Body of pancreas (tissue), 4 donors: ENCODE measurements at places on chromosomes 1 and 21. TPM values are rescaled to one million over a fixed set of nuclear protein-coding genes. Genes with fewer than 3 reads are reported as not detected.

The KLHL20 gene
- 14.3 TPM for total RNA-seq

- H3K4me3 ChIP-seq: no peak overlapping the region
- DNase-seq: no peak
- H3K36me3 ChIP-seq: no peaks in the 10 kb centered on the region
- H3K27ac ChIP-seq: no peak overlapping the region
- no peaks in the 10 kb centered on the region for H3K27me3 ChIP-seq
These were observed 12.6 kb upstream of the GIPC2 start for GRCh38 chr1:78032996-78033796.

DNA sequence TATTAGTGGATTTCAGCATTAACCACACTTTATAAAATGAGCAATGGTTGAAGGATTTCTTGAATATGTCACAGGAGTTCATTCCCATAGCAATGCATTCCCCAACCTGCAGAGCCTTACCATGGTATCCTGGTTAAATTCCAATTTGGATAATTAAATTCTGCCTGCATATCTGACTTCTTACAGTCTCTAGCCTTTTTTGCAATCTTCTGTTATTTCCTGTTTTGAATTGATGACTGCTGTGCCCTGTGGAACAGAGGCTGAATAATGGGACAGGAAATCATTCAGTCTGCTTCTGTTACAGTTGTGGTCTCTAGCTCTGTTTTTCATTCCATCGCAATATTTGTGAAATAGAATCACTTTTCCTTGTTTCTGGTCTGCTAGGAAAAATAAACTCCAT is 1823.9 kb downstream of the PLA2G4A start:
- no peak overlapping the region for H3K4me3 ChIP-seq
- no peaks in the 10 kb centered on the region for H3K4me1 ChIP-seq
- no peaks in the 10 kb centered on the region for H3K27me3 ChIP-seq
- H3K27ac ChIP-seq: no peak overlapping the region

DNA sequence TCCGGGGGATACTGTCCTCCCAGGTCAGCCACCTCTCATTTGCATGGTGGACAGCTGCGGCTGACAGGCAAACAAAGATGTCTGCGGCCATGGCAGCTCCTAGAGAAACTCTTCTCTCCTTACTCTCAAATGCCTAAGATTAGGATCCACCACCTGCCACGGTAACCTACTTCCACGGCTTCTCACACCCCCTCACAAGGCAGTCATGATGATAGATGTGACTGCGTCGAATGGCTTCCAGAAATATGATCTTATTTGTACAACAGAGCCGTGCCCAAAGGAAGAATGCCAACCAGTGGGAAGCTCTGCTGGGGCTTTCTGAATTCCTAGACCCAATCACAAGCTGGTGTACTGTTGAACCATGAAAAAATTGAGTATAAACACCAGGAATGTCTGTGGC is 73.4 kb downstream of the BACE2 start:
- no peaks in the 10 kb centered on the region for H3K4me1 ChIP-seq
- H3K36me3 ChIP-seq: no peaks in the 10 kb centered on the region
- no peak for DNase-seq
- no peak overlapping the region for H3K27ac ChIP-seq

- no peaks in the 10 kb centered on the region for H3K36me3 ChIP-seq
- no peak overlapping the region for H3K27ac ChIP-seq
- H3K4me3 ChIP-seq: no peak overlapping the region
These were observed 92.4 kb downstream of the KCNJ15 start for GRCh38 chr21:38349111-38349746.

DNA sequence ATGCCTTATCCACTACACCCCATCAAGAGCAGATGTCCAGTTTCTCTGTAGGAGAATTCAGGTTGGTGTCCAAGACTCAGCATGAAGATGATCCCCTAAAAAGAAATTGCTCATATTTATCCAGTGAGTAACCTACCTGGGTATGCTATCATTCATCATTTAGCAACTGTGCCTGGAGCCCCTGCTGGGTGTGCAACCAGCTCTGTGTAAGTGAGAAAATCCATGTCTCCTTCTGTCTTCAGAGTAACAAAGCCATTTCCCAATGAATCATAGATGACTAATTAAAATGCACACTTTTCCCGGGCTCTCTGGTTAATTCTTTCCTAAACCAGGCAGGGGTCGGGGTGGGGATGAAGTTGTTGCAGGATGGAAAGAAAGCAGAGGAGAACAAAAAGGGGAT is 35.8 kb downstream of the OLFML3 start:
- H3K27me3 ChIP-seq: no peaks in the 10 kb centered on the region
- H3K4me1 ChIP-seq: no peaks in the 10 kb centered on the region
- H3K36me3 ChIP-seq: no peaks in the 10 kb centered on the region
- no peak overlapping the region for H3K4me3 ChIP-seq

- H3K27me3 ChIP-seq: no peaks in the 10 kb centered on the region
- H3K4me1 ChIP-seq: no peaks in the 10 kb centered on the region
- H3K36me3 ChIP-seq: no peaks in the 10 kb centered on the region
- no peak for DNase-seq
- H3K4me3 ChIP-seq: no peak overlapping the region
These were observed 92.4 kb upstream of the DPT start for GRCh38 chr1:168821434-168821833.

The CCDC17 gene
- total RNA-seq: 7.3 TPM

DNA sequence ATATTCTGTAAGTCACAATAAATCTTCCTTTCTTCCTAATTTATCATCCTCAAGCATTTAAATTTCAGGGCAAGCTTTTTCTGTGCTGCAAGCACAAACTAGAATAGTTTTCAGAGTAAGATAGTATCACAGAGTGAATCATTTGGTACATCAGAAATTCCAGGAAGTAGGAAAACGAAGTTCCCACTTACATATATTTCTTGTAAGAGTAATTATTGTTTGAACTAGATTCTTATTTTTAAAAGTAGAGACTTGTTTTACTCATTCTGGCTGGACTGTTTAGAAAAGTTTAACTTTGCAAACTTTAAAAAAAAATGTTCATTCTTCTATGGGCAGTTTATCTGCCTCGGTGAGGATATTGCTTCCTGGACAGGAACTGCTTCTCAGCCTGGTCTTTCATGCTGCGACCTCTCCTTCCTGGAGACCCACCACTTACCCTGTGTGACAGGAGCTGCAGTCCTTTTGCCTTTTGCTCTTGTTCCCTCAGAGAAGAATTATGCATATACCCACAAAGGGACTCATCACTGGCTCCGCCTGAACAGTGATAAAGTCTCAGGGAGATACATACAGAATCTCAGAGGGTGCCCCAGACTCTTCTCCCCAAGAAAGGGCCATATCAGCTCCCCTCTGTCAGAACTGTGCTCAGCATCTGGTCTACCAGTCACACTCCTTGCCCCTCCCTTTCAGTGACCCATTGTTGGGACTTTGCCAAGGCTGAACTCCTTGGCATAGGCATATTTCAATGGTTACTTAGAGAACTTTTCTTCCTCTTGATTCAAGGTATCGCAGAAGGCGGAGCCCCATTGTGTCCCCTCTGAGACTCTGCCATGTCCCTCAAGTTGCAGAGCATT is 102.7 kb upstream of the CD55 start:
- no peak overlapping the region for H3K4me3 ChIP-seq
- no peaks in the 10 kb centered on the region for H3K36me3 ChIP-seq

DNA sequence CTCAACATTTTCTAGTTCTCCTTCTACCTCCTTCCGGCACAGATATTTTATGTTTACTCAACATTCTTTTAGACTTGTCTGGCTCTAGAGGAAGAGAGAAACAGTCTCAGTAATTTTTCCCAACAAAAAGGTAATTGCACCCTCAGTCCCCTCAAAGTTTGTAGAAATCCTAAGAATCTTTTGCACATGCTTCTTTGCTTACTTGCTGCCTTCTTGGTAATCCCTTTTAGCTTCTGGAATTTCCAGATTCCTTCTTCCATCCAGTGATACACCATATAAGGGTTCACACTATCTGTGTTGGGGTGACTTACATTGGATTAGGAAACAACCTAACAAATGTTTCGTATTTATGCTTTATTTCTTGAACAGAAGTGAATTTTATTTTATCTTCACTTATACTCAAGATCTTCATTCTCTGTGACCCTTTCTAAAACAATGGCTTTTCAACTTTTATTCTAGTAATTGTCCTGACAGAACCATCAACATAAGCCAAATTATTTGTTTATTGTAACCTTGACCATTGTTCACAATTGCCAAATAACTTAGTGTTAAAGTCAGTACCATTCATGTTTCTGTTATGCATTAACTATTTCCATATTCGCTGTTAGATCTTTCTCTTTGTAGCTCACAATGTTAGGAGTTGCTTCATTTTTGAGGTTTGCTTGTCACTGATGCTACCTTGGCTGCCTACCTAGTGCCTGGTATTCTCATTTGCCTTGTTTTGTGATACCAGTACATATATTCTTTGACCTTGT is 238.1 kb downstream of the HMCN1 start:
- H3K36me3 ChIP-seq: no peaks in the 10 kb centered on the region
- DNase-seq: no peak
- H3K27me3 ChIP-seq: no peaks in the 10 kb centered on the region
- H3K27ac ChIP-seq: no peak overlapping the region

The INAVA gene
- total RNA-seq: 22.1 TPM

GRCh38 chr1:209387969-209388329 is 195.6 kb upstream of the CAMK1G start:
- H3K36me3 ChIP-seq: no peaks in the 10 kb centered on the region
- H3K27me3 ChIP-seq: no peaks in the 10 kb centered on the region
- no peak overlapping the region for H3K4me3 ChIP-seq
- DNase-seq: no peak

The KLF18 gene
- not detected for total RNA-seq

The TPRG1L gene
- total RNA-seq: 24.4 TPM

The KRTAP10-3 gene
- not detected for total RNA-seq

DNA sequence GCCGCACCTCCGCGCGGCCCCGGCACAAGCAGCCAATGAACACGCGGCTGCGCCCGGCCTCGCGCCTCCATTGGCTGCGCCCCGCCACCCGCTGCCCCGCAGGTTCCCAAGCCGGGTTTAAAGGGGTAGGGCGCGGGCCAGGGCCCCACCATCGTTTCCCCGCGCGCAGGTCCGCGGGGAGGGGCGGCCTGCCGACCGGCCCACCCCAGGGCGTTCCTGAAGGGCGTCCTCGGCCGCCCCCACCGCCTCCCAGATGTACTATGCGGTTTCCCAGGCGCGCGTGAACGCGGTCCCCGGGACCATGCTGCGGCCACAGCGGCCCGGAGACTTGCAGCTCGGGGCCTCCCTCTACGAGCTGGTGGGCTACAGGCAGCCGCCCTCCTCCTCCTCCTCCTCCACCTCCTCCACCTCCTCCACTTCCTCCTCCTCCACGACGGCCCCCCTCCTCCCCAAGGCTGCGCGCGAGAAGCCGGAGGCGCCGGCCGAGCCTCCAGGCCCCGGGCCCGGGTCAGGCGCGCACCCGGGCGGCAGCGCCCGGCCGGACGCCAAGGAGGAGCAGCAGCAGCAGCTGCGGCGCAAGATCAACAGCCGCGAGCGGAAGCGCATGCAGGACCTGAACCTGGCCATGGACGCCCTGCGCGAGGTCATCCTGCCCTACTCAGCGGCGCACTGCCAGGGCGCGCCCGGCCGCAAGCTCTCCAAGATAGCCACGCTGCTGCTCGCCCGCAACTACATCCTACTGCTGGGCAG is at the start of gene OLIG1:
TSS of gene OLIG1 (plus strand) at position 148 of the 750 bp plus-strand sequence. CDS start at position 254, 106 bp downstream.
- H3K4me3 ChIP-seq: no peak within 1 kb of the TSS
- no peaks in the 10 kb centered on the region for H3K27me3 ChIP-seq
- H3K27ac ChIP-seq: no peak within 1 kb of the TSS
- peaks cover 25% of the 10 kb centered on the region for H3K4me1 ChIP-seq
- no peaks in the 10 kb centered on the region for H3K36me3 ChIP-seq

DNA sequence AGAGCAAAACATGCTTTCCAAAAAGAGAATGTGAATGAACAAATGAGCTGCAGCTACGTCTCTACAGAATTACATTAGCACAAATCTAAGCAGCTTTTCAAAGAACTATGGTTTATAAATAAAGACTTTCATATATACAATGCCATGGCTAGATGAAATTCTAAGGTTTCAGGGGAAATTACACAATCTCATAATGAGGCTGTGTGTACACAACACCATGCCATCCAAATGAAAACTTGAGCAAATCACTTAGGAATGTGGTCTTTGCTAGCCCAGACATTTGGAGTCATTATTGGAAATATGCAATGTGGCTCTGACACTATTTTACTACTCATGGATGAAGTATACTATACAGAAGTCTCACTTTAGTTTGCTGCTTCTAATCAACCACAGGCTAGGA is 37.5 kb downstream of the SPAG17 start:
- no peak overlapping the region for H3K27ac ChIP-seq
- H3K36me3 ChIP-seq: no peaks in the 10 kb centered on the region
- H3K4me3 ChIP-seq: no peak overlapping the region
- no peak for DNase-seq

The IGSF9 gene
- total RNA-seq: 4.9 TPM

GRCh38 chr1:203057911-203058675 is 27.7 kb downstream of the MYOG start:
- no peak for DNase-seq
- no peak overlapping the region for H3K27ac ChIP-seq
- H3K4me3 ChIP-seq: no peak overlapping the region
- no peaks in the 10 kb centered on the region for H3K36me3 ChIP-seq
- H3K27me3 ChIP-seq: no peaks in the 10 kb centered on the region

The DHRS3 gene
- total RNA-seq: 81.7 TPM

GRCh38 chr1:32406629-32407111 is 12.4 kb upstream of the BSDC1 start:
- no peaks in the 10 kb centered on the region for H3K36me3 ChIP-seq
- H3K27ac ChIP-seq: peak overlapping the region; percentile 7

The TMEM82 gene
- total RNA-seq: not detected

DNA sequence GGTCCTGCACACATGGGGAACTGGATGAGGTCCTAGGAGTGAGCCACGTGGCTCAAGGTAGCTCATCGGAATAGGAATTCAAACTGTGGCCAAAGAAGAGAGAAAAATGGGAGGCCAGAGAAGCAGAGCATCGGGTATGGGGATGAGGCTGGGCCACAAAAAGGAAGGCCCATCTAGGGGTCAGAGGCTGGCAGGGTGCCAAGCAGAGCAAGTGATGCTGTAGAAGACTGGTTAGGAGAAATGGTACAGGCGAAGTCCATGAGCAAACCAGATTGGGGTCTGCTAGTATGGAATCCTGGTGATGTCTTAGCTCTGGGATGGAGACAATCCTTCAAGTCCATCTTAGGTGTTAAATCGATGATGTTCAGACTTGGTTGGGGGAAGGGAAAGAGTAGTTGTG is 68.0 kb downstream of the TEX35 start:
- H3K27me3 ChIP-seq: no peaks in the 10 kb centered on the region
- no peak overlapping the region for H3K27ac ChIP-seq
- no peak overlapping the region for H3K4me3 ChIP-seq
- H3K36me3 ChIP-seq: no peaks in the 10 kb centered on the region

GRCh38 chr1:42480921-42481320 is 17.8 kb downstream of the CCDC30 start:
- H3K4me3 ChIP-seq: no peak overlapping the region
- no peaks in the 10 kb centered on the region for H3K36me3 ChIP-seq
- H3K27me3 ChIP-seq: no peaks in the 10 kb centered on the region
- no peak for DNase-seq

DNA sequence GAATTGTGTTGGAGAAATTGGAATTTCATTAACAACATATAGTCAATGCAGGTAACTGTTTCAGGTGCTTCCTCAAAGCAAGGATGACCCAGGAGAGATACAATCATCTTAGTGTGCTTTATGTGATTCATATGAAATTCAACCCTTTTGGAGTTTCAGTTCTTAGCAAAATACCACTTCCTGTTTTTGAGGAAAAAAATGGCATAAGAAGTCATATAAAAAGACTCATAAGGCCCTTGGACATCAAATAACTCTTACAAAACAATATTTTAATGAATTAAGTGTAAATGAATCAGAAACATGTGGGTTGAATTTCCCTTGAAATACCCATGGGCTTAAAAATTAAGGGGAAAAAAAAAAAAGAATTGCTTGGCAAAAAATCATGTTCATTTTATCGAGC is 926.6 kb downstream of the LTN1 start:
- no peak for DNase-seq
- no peak overlapping the region for H3K27ac ChIP-seq
- no peaks in the 10 kb centered on the region for H3K36me3 ChIP-seq
- no peak overlapping the region for H3K4me3 ChIP-seq
- no peaks in the 10 kb centered on the region for H3K27me3 ChIP-seq
